ENCODE measurements at places on chromosomes 11 and 22.

- no peak for DNase-seq
Observed at GRCh38 chr22:22156716-22157347, 87.8 kb upstream of the VPREB1 start.

- no peak for DNase-seq
Observed at GRCh38 chr11:64868904-64869570, 9.4 kb downstream of the EHD1 start.

DNA sequence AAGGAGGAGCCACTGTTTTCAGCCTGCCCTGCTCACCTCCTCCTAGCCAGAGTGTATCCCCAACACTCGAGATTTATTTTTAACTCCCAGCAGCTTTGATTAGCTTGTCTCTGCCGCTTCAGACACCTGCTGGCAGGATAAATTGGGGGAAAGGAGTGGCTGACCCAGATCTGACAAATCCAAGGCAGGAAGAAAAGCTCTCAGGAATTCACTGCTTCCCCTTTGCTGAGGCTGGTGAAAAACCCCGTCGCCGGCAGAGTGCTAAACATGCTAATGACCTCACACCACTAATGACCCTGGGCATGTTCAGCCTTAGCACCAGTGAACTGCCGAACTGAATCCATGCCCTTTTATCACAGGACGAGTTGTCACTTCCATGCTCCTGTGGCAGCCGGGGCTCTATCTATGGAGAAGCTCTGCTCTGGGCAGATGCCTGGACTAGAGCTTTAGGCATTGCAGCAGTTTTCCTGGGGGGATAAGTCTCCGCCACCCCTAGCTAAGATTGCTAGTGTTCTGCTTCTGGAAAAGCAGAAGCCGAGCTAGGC lies 52.2 kb downstream of the FEZ1 start:
- DNase-seq: no peak

- no peak for DNase-seq
Observed at GRCh38 chr11:132278801-132279574, 908.6 kb downstream of the NTM start.

GRCh38 chr11:128956401-128957201 lies 13.9 kb upstream of the TP53AIP1 start:
- no peak for DNase-seq

- DNase-seq: no peak
Observed at GRCh38 chr11:35066030-35066429, 72.9 kb upstream of the CD44 start.
